ENCODE measurements at places on chromosomes 16 and 17. TPM values are rescaled to one million over a fixed set of nuclear protein-coding genes. Genes with fewer than 3 reads are reported as not detected.

Gene CHAD
- not detected for total RNA-seq

Gene RAP1GAP2
- 26.0 TPM for total RNA-seq

Gene SPIRE2
- 12.3 TPM for total RNA-seq

Gene MRPS23
- 63.9 TPM for total RNA-seq

Gene PERCC1
- total RNA-seq = not detected

Gene SPNS2
- 2.6 TPM for total RNA-seq

Gene TEKT5
- not detected for total RNA-seq
